Myocyte (in vitro differentiated cells): ENCODE measurements at places on chromosomes 7 and 10. TPM values are rescaled to one million over a fixed set of nuclear protein-coding genes. Genes with fewer than 3 reads are reported as not detected.
A peak's percentile ranks its signal among the peaks of the same experiment; 100 is the strongest.

DNA sequence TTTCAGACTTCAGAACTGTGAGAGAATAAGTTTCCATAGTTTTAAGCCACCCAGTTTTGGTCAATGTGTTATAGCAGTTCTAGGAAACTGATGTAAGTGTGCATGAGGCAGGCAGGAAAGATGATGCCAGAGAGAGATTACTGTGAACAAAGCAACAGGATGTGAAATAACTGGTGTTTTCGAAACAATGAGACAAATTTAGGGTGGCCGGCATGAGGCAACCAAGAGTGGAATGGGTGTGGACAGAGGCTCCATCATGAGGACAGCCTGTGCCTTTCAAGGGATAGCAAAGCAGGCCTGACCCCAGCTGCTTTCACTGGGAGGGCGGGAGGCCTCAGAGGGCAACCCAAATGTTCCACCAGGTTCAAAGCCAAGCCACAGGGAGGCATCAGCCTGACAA, 67.3 kb upstream of the UCN3 start:
- peak; percentile 47 for DNase-seq

DNA sequence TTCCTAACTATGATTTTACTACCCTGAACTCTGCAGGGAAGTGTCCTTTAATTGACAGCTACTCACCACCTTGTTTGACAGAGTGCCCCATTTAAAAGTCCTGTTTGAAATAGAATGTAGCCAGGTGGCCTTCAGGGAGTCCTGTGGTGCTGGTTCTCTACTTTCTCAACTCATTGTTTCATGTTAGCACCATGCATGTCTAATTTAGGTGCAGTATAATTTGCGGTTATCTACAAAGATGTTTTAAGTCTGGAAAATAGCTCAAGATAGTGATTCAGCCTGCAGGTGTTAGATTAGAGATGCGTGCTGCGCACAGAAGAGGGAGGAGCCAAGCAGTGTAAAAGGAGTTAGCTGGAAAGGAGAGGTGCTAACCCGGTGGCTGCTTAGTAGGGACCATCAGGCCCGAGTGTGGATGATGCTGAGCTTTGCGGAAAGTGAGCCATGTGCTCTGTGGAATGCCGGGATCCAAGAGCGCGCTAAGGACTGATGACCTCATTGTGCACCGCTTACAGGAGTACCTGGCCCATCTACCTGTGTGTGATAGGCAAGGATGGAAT, 1.2 kb downstream of the CCM2 start:
- DNase-seq = peak; percentile 36

DNA sequence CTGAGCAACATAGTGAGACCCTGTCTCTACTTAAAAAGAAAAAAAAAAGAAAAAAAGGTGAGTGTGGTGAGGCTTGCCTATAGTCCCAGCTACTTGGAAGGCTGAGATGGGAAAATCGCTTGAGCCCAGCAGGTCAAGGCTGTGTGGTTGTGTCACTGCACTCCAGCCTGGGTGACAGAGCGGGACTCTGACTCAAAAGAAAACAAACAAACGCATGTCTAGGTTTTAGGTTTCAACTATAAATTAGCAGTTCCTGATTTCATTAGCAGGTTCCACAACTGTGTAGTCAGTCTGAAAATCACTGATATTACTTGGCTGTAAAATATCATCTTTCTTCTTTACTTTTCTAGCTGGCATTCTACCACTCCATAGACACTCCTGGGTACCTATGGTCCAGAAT, 155.7 kb upstream of the HGF start:
- no peak for DNase-seq

DNA sequence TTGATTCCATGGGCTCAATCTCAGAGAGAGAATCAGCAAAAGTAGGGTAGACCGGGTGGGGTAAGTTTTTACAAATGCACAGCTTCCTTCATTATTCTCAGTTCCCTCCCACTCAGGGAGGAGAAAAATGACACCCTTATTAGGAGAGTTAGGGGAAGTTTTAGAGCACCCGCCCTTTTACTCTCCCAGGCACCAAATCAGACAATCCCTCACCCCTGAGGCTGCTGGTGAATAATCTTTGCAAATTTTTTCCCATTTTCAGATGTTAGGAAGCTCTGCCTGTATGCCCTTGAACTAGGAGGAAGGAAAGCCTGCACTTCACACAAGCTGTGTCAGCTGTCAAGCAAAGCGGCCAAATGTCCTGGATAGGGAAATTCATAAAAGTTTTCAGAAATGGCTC, 834.9 kb downstream of the GRID1 start:
- DNase-seq = no peak

GRCh38 chr7:143027032-143027431, at the start of gene OR9A2:
OR9A2 (minus strand) TSS chr7:143027132; CDS start chr7:143027132, 0 bp downstream.
- no peak for DNase-seq

- DNase-seq = peak; percentile 99
Observed at GRCh38 chr10:102420714-102421506, at the start of gene FBXL15. FBXL15 (plus strand) TSS chr10:102420836; CDS start chr10:102421130, 294 bp downstream.

GRCh38 chr10:47050618-47051455, 139.6 kb downstream of the PTPN20 start:
- DNase-seq = no peak

DNA sequence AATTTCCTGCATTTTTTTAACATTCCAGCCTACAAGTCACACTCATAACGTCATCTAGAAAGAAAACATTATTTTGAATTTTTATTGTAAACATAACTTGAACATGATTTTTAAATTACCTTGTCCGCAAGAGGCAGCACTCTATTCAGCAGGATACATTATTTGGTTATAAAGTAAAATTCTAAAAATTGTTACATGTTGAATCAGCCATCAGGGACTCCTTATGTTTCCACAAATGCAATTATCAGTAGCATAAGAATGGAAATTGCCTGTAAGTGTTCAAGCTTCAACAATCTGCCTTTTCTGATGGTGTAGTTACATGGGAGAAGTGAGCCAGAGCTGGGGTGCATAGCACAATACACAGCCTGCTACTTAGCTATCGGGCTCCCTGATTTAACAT, 97.5 kb downstream of the ZNF365 start:
- DNase-seq = no peak

GRCh38 chr7:128174386-128174785, 66.7 kb upstream of the LEP start:
- no peak for DNase-seq

GRCh38 chr7:134522601-134523000, 4.8 kb upstream of the AKR1B10 start:
- DNase-seq = no peak

GRCh38 chr7:43864126-43864525, 5.2 kb downstream of the MRPS24 start:
- DNase-seq = no peak

- DNase-seq = peak; percentile 45
Observed at GRCh38 chr10:44725404-44725803, 185.7 kb upstream of the TMEM72 start.

- DNase-seq = peak; percentile 28
Observed at GRCh38 chr7:117993377-117994003, 120.2 kb upstream of the CTTNBP2 start.

GRCh38 chr10:84523526-84523925, 195.1 kb downstream of the CCSER2 start:
- no peak for DNase-seq

DNA sequence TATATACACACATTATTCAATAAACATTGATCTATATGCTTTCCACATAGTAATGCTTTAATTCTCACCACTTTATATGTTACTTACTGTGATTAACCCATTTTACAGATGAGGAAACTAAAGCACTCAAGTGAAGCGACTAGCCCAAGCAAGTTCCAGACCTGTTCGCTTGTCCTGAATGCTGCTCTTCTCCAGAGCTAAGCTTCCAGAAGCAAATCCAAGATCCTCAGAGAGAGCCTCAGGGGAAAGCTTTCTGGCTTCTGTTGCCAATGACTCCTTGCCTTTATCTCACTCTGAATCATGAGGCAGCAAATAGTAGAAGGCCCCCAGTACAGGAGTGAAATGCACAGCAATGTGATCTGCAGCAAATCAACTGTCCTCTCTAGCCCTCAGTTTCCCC, 32.2 kb downstream of the XPNPEP1 start:
- DNase-seq = no peak

DNA sequence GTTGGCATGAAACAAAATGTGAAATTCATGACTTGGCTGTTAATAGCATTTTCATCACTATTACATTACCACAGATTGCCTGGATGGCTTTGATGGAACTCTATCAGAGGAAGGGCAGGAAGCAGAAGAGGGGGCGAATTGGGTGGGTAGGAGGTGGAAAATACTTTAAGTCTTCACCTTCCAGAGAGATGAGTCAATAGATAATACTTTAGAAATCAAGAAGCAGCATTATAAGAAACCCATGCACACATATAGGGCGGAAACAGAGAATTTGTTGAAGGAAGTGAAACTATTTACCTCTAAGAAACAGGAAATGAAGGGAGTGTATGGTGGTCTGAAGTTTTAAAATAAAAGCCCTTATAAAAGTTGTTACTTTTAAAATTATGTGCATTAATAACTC, 152.1 kb upstream of the TARP start:
- no peak for DNase-seq

GRCh38 chr7:3861386-3861785, 560.3 kb downstream of the SDK1 start:
- DNase-seq = peak; percentile 14

GRCh38 chr7:69780379-69780778, 182.1 kb downstream of the AUTS2 start:
- no peak for DNase-seq

GRCh38 chr7:142615508-142615907, 133.8 kb upstream of the PRSS1 start:
- no peak for DNase-seq

DNA sequence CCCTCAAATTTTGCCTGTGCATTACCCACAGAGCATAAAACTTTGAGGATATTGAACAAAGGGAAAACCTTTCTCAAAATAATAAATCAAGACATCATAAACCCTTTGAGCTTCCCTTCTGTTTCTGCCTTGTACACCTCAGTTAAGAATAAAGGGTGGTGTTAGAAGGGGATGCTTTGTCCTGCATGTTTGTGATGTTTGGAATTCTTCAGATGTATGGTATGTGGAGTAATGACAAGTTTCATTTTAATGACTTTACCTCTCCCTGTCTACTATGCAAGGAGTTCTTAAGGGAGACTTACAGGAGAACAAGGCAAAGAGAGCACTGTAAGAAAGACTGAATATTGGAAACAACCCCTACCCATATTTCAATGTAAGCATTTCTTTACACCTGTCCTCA, 99.2 kb downstream of the HECW1 start:
- no peak for DNase-seq

DNA sequence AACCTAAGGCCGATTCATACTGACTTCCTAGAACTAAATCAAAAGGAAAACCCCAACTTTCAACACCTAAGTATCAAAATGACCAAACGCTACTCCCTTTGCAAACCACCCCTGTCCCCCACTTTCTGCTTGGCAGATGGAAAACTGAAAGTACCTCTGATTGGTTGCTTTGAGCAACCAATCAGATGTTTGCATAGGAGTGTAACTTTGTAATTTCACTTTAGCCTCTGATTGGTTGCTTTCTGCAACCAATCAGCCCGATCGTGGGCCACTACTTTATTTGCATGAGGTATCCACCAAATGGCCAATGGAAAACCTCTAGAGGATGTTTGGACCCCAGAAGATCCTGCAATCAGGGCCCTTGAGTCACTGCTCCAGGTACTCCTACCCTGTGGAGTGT, 12.3 kb upstream of the SNX10 start:
- DNase-seq = peak; percentile 10

GRCh38 chr7:338295-339061, 48.5 kb downstream of the FOXL3 start:
- no peak for DNase-seq

- no peak for DNase-seq
Observed at GRCh38 chr7:85452674-85453073, 265.8 kb upstream of the SEMA3D start.

- DNase-seq = no peak
Observed at GRCh38 chr7:51121931-51122425, 194.6 kb downstream of the COBL start.

GRCh38 chr10:93096901-93097300, 23.2 kb downstream of the CYP26A1 start:
- DNase-seq = no peak

DNA sequence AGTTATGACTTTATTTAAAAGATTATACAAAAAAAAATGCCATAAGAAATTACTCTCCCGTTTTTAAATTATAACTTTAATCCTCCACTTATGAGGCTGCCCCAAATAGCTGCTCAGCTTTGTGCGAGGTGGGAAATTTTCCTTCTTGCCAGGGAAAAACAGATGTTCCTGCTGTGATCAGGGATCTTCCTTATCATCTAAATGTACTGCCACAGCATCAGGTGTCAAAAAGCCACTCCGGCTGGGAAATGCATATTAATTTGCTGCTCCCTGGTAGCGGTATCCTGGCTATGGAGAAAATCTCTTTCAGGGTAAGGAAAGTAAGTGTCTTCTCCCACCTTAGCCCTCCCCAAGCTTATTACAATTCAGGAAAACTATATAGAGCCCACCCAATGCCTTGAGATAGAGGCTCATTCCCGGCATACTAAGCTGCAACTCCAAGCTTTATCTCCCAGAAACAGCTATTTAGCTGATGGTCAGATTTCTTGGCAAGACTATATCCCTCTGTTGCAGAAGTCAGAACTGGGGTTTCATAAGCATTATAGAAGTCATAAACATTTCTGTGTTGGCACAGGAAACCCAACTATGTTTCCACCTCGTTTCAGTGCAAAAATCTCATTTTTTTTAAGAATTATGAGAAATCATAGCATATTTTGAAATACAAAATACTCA, 360.4 kb downstream of the PARD3 start:
- no peak for DNase-seq

DNA sequence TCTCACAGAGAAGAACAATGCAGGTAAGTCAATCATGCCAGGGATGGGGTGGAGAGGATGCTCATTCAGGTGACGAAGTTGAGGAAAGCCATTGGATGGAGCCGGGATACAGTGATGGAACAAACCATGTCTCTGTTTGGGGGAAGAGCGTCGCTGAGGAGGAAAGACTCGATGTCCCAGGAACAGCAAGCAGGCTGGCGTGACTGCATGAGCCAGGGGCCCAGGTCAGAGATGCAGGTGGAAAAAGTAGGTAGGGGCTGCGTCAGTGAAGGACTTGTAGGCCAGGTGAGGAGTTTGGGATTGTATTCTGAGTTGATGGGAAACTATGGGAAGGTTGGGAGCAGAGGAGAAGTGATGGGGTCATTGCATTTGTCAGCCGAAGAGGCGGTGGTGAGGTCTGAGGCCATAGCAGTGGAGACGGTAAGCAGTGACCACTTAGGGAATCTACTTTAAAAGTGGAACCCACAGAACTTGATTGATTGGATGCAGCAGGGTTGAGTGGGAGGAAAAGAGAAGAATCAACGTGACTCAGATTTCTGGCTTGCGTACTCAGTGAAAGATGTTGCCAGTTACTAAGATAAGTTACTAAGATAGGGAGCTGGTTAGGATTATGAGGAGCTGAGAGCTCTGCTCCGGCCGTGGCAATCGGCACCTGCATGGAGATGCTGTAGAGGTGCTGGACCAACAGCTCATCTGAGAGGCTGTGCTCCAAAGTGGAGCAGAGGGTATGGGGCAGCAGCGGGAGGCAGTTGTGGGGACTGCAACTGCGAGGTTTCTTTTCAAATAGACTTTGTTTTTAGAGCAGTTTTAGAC, 12.5 kb upstream of the IL2RA start:
- no peak for DNase-seq

- peak; percentile 4 for DNase-seq
Observed at GRCh38 chr10:66455304-66455703, 470.5 kb upstream of the LRRTM3 start.

GRCh38 chr10:80530251-80530650, 7.5 kb upstream of the SH2D4B start:
- peak; percentile 50 for DNase-seq

C10orf67 gene
- not detected in 2 replicates for total RNA-seq

SCIN gene
- 1.7 and 2.6 TPM in 2 replicates for total RNA-seq

SPOCK2 gene
- total RNA-seq = 0.78 and 1.9 TPM in 2 replicates

WDFY4 gene
- total RNA-seq = 0.03 TPM in 1 of 2 replicates, not detected in the other

FGFBP3 gene
- 0.19 and 0.42 TPM in 2 replicates for total RNA-seq

AZGP1 gene
- total RNA-seq = not detected in 2 replicates

SVOPL gene
- total RNA-seq = not detected in 2 replicates

OPN4 gene
- total RNA-seq = not detected in 2 replicates

PODXL gene
- total RNA-seq = 13.8 and 29.2 TPM in 2 replicates

NPC1L1 gene
- total RNA-seq = not detected in 2 replicates
